ENCODE measurements at places on chromosomes 12 and 14.

DNA sequence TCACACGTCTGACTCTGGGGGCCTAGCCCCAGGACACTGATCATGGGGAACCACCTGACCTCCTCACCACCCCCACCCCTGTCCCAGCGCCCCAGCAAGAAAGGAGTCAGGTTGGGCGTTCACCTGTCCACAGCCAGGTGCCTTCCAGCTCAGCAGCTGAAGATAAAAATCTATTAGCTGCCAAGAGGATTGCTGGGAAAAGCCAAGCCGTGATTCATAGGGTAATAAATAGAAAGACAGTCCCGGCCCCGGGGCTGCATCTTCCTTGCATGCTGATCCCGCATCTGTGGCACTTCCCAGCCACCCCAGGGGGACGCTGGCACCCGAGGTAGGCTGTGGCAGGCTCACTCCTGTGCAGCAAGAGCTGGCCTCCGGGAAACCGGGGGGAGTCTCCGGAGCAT, 70.2 kb upstream of the NCOR2 start:
- DNase-seq = no peak

GRCh38 chr12:54463034-54463433, 10.4 kb downstream of the GTSF1 start:
- no peak for DNase-seq

DNA sequence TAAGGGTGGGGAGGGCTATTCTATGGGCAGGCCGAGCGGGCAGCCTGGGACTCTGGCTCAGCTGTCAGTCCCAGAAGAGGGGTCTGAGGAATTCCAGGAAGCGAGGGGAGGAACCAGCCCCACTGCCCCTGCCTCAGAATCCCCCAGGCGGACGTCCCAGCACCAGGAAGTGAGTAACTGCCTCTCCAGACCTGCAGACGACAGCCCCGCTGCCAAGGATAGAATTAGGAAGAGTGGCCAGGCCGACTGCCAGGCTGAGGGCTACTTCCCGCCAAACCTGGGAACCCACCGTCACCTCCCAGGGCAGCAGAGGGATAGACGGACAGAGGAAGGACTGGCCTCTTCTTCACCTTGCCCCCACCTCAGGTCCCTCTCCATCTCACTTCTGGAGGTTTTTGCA, 6.7 kb upstream of the BDKRB2 start:
- no peak for DNase-seq

GRCh38 chr12:104985206-104985605, 910 bp upstream of the NOPCHAP1 start:
- no peak for DNase-seq

- DNase-seq = no peak
Measured at GRCh38 chr14:79896009-79896408, 315.3 kb downstream of the DIO2 start.

DNA sequence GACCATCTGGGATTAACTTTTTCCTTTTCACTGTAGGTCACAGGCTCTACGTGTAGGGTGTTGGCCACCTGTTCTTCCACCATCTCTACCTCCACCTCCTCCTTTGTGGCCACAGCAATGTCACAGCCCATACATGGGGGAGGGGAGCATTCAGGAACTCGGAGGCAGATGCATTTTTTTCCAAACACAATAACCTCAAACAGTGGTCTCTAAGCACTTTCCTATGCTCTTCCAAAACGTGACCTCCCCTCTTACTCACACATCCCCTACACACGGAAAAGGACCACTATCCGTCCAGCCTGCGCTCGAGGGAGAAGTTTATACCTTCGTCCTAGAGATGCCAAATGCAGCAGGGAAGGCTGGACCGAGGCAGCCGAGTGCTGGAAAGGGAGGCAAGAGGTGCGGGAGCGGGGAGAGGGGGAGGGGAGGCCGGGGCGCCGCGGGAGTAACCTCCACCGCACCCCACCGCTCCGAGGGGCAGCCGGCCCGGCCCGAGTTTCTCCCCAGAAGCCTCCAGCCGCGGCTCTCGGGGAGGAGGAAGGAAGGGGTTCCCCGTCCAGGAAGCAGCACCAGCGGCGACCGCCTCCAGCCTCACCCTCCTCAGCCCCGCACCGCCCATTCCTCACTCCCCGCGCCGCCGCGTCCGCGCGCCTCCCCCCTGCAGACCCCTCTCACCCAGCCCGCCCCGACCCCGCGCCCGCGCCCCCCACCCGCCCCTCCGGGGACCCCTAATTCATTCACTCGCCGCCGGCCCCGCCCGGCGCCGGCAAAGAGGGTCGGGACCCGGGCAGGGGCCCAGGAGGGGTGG, 594 bp downstream of the KRAS start:
- DNase-seq = peak; percentile 34

GRCh38 chr12:57416039-57416996, 14.5 kb downstream of the R3HDM2 start:
- no peak for DNase-seq

DNA sequence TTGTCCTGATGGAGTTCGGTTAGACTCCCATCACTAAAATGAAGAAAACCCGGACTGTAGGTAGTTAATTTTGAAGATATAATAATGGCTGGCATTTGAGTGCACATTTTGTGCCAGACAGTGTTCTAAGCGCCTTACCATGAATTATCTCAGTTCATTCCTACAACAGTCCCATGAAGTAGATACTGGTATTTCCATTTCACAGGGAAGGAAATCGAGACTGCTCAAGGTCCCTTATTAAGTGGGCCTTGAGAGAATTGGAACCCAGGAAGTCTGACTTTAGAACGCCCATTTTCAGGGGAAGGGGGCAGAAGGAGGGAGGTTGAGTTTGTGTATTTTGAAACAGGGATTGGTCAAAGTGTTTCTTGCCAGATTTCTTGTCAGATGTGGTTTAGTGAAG, 855 bp downstream of the MNAT1 start:
- no peak for DNase-seq

DNA sequence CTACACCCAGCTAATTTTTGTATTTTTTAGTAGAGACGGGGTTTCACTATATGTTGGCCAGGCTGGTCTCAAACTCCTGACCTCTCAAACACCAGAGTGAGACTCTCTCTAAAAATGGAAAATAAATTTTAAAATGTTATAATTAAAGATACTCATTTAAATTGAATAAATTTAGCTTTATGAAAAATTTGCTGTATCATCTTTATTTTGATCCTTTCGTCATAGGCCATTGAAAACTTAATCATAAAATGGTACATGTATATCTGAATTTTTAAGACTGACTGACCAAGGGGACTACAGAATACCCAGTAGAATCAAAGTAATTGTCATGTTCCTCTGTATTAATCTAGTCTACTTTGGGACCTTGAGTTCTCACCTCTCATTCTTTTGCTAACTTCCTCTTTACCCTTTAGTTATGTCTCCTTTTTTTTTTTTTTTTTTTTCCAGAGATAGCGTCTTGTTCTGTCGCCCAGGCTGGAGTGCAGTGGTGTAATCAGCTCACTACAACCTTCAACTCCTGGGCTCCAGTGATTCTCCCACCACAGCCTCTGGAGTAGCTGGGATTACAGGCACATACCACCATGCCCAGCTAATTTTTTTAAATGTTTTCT, 9.5 kb downstream of the RAB5B start:
- no peak for DNase-seq

- DNase-seq = no peak
Measured at GRCh38 chr14:61690982-61691381, 4.3 kb upstream of the HIF1A start.

- DNase-seq = no peak
Measured at GRCh38 chr12:5688226-5688625, 256.3 kb downstream of the NTF3 start.

DNA sequence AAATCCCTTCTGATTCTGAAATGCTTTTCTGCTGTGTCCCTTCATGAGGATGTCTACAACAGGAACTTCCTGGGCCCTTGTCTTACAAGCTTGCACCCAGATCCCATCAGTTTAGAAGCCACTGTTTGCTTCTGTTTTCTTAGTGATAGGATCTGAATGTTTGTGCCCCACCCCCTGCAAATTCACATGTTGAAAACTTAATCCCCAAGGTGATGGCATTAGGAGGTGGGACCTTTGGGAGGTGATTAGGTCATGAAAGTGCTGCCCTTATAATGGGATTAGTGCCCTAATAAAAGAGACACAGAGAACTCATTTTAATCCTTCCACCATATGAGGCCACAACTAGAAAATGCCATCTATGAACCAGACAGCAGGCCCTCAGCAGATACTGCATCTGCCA, 36.0 kb upstream of the GNPNAT1 start:
- no peak for DNase-seq

DNA sequence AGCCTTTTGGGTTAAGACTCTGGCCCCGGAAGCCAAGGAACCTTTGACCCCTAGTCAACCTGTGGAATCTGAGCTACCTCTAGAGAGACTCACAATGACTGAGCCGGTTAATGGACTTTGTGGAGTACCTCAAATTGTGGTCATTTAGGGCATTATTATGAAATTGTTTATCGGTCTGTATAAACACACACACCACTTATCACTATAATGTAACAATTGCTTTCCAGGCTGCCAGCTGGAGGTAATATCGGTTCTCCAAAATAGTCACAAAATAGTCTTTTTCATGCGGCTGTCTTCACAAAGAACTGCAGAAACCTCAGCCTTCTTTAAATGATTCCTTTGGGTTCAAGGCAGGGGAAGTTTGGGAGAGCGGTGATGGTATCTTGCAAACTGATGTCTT, 144.2 kb downstream of the DACT1 start:
- DNase-seq = no peak

DNA sequence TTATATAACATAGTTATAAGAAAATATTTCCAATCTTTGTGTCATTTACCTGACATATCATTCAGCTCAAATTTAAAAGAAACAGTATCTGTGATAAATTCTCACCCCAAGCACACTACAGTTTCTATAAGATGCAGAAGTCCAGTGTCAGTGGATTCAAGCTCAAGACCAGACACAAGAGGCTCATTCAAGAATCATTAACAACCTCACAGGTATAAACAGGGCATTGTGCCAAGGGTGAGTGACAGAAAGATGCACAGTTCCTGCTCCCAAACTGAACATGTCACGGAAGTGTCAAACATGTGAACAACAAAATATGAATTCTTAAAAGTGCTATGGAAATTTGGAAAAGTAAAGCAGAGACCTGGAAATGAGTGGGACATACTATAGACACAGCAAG, 12.8 kb downstream of the ATP2B1 start:
- no peak for DNase-seq

DNA sequence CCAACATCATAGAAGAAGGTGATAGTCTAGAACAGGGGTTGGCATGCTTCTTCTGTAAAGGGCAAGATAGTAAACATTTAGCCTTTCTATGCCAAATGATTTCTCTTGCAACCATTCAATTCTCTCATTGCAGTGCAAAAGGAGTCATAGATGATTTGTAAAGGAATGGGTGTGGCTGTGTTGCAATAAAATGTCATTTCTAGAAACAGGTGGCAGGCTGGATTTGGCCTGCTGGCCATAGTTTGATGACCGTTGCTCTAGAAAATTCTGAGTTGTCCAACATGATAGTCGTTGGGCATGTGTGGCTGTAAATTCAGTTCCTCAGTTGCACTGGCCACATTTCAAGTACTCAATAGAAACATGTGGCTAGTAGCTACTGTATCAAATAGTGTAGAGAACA, 21.7 kb downstream of the SMCO2 start:
- no peak for DNase-seq

GRCh38 chr12:82954064-82954463, 267.4 kb downstream of the TMTC2 start:
- DNase-seq = no peak

DNA sequence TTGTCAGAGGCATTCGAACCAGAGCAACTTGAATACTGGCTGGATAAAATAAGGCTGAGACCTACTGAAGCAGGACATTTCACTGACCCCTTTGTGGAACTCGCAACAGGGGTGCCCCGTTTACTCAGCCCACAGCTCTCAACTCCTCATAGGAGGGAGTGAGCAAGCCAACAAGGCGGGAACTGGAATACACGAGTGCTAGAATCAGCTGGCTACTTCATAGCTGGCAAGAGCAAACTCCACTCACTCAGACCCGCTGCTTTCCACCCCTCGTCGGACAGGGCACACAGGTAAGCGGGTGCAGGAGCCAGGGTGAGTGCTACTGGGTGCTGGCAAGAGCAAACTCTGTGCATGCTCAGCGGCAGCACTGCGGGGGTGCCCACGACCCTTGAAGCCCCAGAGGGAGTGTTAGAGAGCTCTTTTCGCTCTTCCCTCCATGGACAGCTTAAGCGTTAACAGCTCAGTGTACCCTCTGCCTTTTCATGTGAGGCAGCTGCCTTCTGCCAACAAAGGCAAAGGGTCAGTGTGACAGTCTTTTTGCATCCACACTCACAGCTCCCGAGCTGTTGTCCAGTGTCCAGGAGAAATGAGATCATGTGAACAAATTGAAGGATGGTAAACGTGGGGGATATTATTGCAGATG, 15.7 kb downstream of the CAPZA3 start:
- no peak for DNase-seq

GRCh38 chr12:74891083-74891668, 318.5 kb downstream of the KCNC2 start:
- no peak for DNase-seq

GRCh38 chr12:34214011-34214410, 191.7 kb downstream of the ALG10 start:
- no peak for DNase-seq

- DNase-seq = no peak
Measured at GRCh38 chr12:9757433-9758025, 3.2 kb downstream of the CD69 start.

GRCh38 chr14:23347406-23348296, 5.0 kb downstream of the SLC22A17 start:
- no peak for DNase-seq

GRCh38 chr12:123868791-123869190, 103.8 kb downstream of the CCDC92 start:
- no peak for DNase-seq

DNA sequence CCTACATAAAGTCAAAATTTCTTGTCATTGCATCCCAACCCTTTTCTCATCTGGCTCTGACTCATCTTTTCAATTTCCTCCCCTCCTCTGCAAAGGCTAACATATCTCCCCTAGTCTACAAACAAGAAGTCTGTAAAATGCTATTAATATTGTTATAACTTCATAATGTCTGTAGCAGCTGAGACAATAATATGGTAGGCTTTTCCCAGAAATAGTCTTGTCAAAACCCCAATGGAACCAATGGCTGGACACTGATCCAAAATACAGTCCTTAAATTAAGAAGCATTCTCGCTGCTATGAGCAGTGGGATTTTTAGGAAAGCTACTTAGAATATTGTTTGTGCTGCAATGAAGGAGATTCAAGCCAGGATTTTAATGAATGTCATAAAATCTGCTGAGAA, 131.4 kb downstream of the KLHL28 start:
- no peak for DNase-seq

GRCh38 chr12:110467847-110468213, 227 bp downstream of the GPN3 start:
- DNase-seq = no peak

GRCh38 chr14:19828314-19828713, 24.7 kb downstream of the OR4N2 start:
- DNase-seq = no peak

All from effector memory CD8-positive, alpha-beta T cell (primary cell).